RWPE1 (cell line): ENCODE measurements at places on chromosomes 4 and X.

DNA sequence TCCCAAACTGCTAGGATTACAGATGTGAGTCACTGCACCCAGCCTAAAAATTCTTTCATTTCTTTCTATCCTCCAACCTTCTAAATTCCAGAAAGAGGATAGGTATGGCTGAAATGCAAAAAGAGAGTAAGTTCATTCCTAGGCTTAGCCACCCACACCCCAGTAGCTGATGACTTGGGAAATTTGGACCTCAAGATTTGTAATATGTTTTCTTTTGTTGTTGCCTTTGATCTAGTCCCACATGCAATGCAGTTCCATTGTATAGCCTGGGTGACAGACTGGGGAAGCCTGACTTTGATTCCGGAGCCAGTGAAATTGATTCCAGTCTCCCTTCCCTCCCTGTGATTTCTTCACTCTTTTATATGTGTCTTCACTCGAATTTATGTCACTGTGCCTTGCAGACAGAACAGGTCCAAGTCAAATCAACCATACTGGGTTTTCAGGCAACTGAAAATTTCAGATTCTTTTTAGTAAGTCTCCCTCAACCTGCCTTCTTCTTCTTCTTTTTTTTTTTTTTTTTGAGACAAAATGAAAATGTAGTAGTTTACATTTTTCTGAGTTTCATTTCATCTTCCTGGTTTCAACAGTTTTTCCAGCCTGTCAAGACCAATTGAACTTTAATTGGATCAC lies 176.2 kb upstream of the RBPJ start:
- DNase-seq: peak; percentile 5

GRCh38 chr4:153497988-153498967 lies 32.1 kb downstream of the TMEM131L start:
- DNase-seq: no peak

DNA sequence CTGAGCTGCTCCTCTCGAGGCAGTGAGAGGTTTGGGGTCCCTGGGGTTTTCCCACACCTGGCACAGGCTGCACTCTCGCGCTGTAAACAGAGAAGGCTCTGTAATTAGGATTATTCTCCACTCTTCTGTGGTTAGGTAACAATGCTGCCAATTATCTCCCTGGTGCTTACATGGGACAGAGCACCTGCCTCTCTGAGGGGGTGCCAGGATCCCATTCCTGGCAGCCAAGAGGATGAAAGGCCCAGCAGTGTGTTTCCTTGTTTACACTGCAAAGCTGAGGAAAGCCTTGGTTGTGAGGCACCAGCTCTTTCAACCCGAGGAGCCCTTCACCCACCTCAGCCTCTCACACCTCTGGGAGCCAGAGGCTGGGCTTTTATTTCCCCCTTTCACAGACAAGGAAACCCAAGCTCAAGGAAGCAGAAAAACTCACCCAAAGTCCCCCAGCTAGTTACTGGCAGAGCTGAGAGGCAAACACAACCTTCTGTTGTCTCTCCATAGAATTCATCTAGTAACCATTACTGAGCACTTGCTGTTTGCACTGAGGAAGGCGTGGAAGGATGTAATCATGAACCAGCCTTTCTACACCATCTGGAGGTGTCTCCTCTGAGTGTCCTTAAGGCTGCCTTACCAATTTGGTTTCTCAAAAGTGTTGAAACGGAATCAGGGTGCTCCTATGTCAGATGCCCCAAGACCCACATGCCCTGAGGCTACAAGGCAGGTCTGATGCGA lies 39.7 kb upstream of the PROM1 start:
- no peak for DNase-seq

DNA sequence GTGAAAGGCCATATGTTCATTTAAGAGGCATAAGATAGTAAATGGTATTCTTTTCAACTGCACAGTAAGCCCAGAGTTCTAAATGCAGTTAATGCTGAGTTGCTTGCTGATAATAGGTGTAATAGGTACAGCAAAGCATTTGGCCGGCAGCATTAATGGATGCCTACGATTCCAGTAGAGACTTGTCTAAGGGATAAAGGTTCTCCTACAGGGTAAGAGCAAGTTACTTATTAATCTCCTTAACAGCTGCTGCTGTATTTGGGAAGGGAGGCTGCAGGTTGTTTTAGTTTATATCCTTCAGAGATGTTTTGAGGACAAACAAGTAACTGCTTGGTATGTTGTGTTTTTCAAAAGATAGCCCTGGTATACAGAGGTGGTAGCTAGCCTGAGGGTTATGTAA lies 16.8 kb downstream of the TSPAN7 start:
- no peak for DNase-seq

- DNase-seq: no peak
Measured at GRCh38 chr4:120821029-120821428, 101.5 kb downstream of the PRDM5 start.

DNA sequence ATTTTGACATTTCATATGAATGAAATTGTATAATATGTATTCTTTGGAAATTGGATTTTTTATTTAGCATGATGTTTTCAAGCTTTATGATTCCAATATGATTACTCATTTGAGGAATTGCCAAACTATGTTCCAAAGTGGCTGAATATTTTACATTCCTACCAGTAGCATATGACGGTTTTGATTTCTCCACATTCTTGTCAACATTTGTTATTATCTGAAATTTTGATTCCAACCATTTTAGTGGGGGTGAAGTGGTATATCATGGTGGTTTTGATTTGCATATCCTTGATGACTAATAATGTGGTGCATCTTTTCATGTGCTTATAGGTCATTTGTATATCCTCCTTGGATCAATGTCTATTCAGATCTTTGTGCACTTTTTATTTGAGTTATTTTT lies 2.6 kb upstream of the BEX1 start:
- DNase-seq: no peak

GRCh38 chr4:54657185-54657550 lies 589 bp upstream of the KIT start:
- no peak for DNase-seq

GRCh38 chr4:101421386-101421785 lies 74.1 kb upstream of the PPP3CA start:
- no peak for DNase-seq

- DNase-seq: no peak
Measured at GRCh38 chr4:137533855-137534254, 1.6 kb upstream of the PCDH18 start.

DNA sequence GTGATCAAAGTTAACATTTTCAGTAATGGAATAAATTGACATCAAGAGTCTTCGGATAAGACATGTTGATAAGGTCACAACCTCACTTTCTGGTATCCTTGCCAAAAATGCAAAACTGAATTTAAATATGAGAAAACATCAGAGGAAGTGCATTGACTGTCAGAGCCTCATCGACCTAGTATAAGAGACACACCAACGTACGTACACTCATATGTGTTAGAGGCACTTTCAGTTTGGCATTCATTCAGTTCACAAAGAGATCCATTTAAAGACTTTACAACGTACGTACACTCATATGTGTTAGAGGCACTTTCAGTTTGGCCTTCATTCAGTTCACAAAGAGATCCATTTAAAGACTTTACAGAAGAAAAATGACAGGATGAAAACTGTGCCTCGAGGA lies 280.3 kb downstream of the INPP4B start:
- no peak for DNase-seq

- no peak for DNase-seq
Measured at GRCh38 chr4:41323179-41323578, 66.5 kb downstream of the UCHL1 start.

GRCh38 chrX:110143454-110144210 lies 140.7 kb downstream of the TMEM164 start:
- DNase-seq: peak; percentile 24

DNA sequence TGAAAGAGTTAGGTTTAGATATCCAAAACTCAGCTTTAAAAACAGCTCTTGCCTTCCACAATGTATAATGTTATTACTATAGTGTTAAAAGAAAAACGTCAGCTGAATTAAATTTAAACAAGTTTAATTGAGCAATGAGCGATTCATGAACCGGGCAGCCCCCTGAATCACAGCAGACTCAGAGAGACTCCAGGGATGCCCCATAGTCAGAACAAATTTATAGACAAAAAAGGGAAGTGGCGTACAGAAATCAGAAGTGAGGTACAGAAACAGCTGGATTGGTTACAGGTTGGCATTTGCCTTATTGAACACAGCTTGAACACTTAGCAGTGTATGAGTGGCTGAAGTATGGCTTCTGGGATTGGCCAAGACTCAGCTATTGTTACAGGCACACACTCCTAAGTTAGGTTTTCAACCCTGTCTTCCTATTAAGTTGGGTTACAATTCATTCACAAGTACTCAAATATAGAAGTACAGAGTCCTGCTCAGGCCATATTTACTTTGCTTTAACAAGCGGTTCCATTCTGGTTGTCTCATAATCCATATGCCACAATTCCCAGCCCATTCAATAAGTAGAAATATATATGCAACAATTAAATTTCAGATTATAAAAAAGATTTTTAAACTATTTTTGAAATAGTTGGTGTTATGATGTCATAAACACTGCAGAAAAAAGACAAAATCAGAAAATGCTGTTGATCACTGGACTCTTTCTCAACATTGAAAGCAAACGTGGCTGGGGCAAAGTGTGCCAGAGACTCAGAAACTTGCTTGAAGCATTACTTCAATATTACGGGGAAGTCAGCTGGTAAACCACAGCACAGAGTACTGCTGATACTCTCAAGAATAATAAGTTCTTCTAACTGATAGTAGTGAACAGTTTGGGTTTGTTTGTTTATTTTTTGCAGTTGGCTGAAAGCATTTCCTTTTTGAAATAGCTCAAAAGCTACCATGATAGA lies 459.7 kb downstream of the RAB28 start:
- no peak for DNase-seq

- DNase-seq: no peak
Measured at GRCh38 chr4:56182356-56182755, 204.9 kb downstream of the AASDH start.

- peak; percentile 23 for DNase-seq
Measured at GRCh38 chr4:26061248-26061986, 147.4 kb downstream of the SMIM20 start.

GRCh38 chrX:118990512-118991227 lies 16.3 kb downstream of the LONRF3 start:
- no peak for DNase-seq

DNA sequence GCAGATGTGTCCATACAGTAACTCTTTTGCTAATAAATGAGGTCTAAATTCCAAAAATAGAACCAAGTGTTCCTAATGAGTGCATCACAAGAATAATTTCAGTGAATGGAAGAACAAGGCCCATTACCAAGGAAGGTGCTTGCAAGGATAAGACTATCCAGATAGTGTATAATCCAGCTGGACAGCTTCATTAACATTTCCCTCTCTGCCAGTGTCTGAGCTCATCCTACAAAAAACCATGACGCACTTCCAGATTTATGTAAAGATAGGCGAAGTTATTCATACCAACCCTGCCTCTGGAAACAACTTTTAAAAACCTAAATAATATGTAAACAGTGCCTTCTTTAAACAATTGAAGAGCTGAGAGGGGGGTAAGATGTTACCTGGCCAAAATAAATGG lies 177.9 kb upstream of the STK26 start:
- no peak for DNase-seq

- DNase-seq: peak; percentile 4
Measured at GRCh38 chrX:117957128-117957527, 159.5 kb downstream of the KLHL13 start.

DNA sequence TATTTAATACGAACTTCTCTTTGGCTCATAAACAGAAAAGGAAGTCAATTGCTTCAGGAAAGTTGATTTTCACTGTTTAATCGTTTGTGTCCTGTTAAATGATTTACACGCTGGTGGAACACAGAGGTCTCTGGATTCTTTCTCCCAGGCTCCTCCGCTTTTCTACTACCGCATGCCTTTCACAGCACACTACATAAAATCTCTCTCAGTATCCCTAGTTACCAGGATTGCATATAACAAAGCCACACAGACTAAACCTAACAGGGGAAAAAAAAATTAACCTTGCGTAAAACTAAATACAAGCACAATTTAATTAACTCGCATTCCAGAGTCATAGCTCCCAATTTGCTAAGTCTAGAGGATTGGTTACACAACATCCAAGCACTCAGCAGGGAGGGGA lies 133.9 kb downstream of the CORIN start:
- no peak for DNase-seq

- no peak for DNase-seq
Measured at GRCh38 chr4:185265942-185266341, 56.5 kb downstream of the SNX25 start.

DNA sequence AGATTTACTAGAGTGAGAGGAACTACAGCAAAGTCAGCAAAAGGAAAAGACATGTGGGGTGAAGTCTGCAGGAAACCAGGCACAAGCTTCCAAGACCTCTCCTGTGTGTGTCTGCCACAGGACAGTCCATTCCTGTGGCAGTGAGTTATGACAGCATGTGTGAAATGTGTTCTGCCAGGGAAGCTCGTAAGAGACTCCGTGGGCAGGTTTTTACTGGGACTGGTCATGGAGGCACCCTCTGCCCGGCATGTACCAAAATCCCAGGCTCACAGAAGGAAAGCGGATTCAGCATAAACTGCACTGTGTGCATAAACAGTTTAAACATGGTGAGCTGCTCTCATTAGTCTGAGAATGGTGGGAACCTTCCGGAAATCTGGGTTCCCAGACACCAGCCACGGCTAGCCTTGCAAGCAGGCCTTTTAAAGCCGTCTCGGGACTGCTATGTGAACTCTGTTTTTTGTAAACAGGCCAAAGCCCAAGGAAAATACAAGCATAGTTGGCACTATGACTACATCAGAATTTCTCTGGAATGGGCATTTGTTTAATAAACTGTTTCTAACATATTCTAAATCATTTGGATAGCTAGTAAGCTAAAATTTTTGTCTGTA lies 288.5 kb downstream of the TENM3 start:
- DNase-seq: no peak

- peak; percentile 54 for DNase-seq
Measured at GRCh38 chr4:102299354-102300107, 45.8 kb downstream of the SLC39A8 start.

DNA sequence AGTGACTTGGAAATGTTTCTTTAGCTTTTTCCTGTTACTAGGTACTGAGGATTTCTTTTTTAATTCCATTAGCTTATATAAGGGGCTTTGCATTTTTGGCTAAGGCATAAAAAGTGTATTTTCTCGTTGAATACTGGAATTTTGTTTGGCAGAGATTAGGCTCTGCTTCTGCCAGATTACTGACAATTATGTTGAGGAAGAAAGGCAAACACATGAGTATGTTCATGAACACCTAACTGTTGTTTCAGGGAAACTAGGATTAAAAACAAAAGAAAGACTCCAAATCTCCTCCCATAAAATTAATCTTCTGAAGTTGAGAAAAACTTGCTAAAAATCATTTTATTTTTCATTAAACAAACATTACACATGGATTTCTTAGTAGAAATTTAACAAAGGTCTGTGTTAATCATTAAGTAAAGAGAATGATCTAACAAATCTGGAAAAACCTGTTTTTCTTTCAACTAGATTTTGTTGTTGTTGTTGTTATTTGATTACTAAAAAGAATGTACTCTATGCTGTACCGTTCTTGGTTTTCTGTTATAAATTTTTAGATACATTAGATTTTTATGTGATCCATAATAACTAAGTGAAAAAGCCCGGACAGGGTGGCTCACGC lies 43.3 kb upstream of the STAG2 start:
- DNase-seq: no peak

DNA sequence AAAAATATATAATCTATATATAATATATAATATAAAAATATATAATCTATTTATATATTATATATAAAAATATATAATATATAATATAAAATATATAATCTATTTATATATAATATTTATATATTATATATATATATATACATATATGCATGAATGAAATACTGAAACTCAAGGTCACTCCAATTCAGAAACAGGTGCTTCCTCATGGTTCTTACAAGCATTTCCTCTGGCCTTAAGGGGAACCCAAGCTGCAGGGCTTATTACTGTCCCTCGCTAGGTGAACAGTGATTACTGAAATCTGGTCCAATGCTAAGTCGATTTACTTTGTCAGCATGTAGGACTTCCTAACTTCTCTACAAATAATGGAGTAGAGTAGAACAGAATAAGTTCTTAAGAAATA lies 174.3 kb downstream of the GPM6A start:
- no peak for DNase-seq
